Hematopoietic multipotent progenitor cell treated with erythropoietin and hydrocortisone succinate and interleukin-3 and kit ligand, for 6 days (in vitro differentiated cells): ENCODE measurements at places on chromosomes 1 and 21.

GRCh38 chr1:187942986-187943385, 1114.2 kb downstream of the PLA2G4A start:
- DNase-seq, result no peak

DNA sequence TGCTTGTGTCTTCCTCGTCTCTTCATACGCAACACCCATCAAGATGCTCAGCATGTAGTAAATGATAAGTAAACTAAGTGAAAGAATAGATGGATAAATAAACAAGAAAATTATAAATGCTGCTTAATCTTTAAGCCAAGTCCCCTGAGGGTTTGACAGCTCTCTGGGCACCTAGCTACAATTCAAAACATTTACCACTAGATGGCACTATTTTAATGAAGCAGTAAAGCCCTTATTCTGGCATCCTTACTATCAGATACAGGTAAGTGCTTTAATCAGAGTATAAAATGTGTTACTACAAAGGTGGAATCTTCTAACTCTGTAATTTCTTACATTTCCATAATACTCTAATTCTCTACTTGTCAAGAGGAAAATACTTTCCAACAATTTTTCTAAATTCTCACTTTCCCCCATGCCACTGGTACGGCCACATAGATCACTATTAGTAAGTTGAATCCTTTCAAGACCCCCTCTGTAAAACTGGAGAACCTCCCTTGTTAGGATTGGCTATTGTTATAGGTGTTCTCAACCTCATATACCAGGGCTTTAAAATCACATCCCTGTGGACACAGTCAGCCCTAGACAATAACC, 137.8 kb downstream of the BARHL2 start:
- peak; percentile 79 for DNase-seq

GRCh38 chr1:203666609-203667008, 40.0 kb downstream of the ATP2B4 start:
- no peak for DNase-seq

DNA sequence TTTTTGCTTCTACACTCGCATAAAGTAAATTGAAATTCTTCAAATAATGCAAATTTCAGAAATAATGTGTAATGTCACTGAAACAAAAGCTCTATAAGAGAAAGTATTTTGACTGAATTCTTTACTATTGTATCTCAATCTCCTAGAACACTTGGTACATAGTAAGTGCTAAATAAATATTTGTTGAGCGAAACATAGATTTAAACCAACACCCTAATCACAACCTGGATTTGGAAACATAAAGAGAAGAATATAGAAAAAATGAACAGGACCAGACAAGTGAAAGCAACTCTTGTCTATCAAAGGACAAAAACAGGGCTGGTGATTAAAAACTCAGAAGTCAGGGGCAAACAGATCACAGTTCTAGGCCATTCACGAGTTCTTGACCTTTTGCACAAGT, 74.3 kb downstream of the AK5 start:
- no peak for DNase-seq

- no peak for DNase-seq
These were observed 48.7 kb downstream of the SMYD2 start for GRCh38 chr1:214329470-214330220.

GRCh38 chr1:177884479-177885021, 85.3 kb downstream of the SEC16B start:
- DNase-seq, result no peak

GRCh38 chr1:4786055-4786454, 131.6 kb downstream of the AJAP1 start:
- DNase-seq, result no peak

- no peak for DNase-seq
These were observed 362.0 kb downstream of the ADGRL2 start for GRCh38 chr1:82162486-82163420.

DNA sequence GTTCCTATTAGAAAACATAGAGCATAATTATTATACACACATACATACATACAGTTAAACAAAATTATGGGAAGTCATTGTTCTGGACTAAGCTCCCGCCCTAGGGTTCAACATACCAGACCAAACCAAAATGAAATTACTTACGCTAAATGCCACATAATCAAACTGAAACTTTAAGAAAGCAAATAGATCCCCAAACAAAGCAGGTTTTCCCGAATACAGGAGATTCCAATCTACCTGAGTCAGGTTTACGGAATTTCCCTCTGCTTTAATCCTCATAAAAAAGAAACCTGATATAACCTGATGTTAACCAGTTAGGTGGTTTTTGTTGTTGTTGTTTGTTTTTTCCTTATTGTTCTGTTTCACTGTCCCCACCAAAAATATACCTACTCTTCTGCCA, 1886.9 kb downstream of the NCAM2 start:
- DNase-seq, result no peak

DNA sequence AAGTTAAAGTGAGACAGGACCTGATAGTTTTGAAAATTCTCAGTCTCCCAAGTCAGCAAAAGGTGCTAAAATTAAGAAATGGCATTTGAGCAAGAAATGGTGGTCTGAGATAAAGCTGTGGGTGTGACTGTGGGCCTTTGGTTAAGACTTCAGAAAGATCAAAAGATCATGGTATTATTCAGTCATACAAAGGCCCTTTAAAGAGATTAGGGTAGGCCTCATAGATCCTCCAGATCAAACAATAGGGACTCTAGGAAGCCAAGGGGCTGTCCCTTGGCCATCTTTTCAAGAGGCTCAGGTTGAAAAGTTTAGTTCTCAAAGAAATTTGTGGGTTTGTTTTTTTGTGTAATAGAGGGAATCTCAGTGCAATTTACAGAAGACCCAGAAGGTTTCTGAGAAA, 8.4 kb downstream of the HMGB4 start:
- no peak for DNase-seq

DNA sequence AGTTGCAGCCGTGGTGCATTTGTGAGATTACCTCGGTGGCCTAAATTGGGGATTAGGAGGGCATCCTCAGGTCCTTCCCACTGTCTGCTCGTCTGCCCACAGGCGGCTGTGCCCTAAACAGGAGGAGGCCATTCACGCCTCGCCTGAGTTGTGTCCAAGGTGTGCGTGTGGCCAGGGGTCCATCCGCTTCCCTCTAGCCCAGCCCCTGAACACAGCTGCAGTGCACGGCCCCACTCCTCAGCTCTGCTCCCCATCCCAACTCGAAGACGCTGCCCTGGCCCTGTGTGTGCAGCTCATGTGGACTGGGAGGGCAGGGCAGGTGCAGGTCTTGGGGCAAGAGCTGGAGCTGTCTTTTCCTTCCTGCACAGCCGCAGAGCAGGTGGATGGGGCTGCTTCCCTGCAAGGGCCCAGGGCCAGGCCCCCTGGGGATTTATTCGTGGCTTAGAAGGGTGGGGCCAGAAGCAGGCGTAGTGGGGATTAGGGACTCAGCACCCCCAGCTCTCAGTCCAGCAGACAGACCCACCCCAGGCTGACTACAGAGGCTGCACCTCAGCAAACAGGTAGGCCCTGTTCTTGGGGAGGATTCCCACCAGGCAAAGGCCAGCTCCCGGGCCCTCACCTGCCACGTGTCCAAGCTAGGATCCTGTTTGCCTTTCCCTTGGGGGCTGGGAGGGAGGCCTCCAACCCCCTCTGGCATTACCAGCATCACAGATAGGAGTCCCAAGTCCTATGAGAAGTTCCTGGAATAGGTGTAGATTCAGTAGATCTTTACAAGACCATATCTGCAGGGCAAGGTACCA, 4.3 kb downstream of the GUK1 start:
- DNase-seq, result no peak

DNA sequence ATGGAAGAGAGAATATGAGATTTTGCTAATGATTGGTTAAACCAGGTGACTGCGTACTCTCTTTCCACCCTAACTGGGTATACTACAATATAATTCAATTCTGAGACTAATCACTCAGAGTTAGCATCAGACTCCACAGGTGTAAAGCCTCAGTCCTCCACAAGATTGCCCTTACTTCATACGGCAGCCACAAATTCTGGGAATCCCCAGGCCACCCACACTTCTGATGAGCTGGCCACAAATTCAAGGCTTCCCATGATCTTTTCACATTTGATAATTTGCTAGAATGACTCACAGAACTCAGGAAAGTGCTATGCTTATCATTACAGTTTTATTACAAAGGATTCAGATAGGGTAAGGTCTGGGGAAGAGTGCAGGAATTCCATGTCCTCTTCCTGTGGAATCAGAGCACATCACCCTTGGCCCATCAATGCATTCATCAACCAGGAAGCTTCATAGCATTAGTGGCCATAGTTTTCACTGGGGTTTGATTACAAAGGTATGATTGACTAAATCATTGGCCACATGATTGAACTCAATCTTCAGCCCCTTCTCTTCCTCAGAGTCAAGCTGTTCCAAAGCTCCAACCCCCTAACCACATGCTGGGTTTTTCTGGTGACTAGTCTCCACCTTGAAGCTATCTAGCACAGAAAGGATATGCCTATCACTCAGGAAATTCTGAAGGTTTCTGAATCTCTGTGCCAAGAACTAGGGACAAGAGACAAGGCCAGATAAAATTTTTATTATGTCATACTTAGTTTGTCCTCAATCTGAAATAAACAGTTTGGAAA, 131.7 kb downstream of the HHIPL2 start:
- no peak for DNase-seq

DNA sequence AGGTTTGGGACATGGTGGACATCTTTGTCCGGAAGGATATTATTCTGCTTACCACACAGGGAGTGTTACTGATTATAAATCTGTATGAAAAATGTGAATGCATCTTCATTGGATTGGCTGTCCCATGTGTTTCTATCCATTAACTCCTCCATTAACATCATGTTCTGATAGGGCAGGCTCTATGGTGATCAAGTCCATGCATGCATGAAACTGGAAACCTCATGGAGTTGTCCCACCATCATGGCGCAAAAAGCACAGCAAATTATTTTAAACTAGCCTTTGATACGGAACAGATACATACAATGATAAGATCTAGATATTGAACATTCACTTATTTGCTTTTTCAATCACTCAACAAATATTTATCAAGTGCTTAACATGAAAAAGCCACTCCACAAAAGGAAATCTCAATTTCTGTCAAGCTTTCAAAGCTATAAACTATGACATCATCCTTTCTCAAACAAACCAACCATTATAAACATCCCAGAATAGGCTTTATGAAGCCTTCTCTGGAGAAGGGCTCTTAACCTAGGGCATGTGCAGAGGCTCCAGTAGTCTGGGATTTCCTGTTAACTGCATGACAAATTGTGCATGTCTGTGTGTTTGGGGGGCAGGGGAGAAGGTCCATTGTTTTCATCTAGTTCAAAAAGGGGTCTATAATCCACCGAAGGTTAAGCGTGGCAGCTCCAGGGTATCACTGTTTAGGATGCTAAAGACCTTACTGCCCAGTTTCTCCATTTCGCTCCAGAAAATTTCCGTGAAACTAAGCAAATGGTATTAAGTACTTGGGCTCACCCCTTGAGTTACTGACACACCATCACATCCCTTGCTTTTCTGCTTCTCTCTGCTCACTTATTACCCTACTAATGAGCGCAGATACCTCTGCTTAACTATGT, 46.1 kb downstream of the ADAMTS1 start:
- DNase-seq, result no peak
